ENCODE measurements at places on chromosomes 3 and 15.

GRCh38 chr3:17352620-17353019 is 389.8 kb downstream of the TBC1D5 start:
- DNase-seq: no peak

- DNase-seq: no peak
Measured at GRCh38 chr3:63934041-63934866, 22.1 kb upstream of the SCAANT1 start.

- DNase-seq: no peak
Measured at GRCh38 chr15:94070356-94071295, 160.7 kb upstream of the MCTP2 start.

DNA sequence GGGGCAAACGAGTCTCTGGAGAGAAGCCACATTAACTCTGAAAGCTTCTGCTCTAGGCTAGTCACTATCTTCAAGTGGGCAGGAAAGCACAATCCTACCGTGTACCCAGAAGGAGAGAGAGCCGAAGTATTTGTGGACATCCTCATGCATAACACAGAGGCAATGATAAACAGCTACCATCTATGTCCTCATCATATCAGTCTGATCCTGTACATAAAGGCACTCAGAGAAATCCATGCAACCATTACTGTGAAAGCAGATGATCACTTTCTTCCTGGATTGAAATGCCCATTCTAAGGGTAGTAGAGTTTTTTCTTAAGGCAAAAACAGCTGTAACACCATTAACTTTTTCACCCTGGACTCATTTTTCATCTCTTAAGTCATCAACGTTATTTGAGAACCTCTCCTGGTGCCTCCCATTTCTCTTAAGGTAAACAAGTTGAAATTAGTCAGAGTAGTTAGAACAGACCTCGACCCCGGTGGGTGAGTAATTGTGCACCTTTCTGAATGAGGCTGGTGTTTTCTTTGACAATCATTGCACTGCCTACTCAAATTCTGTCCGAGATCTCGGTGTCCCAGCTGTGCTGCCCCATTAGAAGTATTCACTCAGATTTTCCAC is 327.4 kb downstream of the SHQ1 start:
- DNase-seq: no peak

- DNase-seq: no peak
Measured at GRCh38 chr3:23341147-23341838, 138.2 kb downstream of the UBE2E2 start.

DNA sequence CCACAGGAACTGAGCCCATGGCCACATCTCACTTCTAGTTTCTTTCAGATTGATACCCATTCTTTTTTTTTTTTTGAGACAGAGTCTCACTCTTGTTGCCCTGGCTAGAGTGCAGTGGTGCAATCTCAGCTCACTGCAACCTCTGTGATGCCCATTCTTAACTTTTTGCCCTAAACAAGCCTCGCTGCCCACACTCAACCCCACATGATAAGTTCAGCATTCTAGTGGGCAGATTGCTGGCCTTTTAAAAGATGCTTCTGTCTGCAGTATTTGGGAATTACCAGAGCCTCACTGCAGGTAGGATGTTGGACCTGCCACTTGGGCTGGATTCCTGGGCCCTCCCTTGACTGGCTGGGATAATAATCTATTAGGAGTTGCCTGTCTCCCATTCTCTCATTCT is 51.0 kb downstream of the TRANK1 start:
- no peak for DNase-seq

DNA sequence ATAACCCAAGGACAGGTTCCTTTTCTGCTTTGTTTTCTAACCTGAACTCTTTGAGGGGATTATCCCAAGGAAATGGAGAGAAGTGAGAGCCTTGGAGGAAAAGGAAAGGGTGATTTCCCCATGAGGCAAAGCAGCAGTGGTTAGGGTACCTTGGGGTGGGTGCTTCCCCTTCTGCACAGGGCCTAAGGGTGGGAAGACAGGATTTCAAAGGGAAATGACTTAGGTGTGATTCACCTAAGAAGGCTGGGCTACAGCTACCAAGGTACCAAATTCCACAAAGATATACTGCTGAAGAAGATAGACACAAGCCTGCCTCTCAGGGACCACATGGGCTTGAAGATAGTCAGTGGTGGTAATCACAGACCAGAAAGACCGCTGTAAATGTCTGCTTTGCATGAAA is 325.3 kb upstream of the DPH6 start:
- DNase-seq: no peak

DNA sequence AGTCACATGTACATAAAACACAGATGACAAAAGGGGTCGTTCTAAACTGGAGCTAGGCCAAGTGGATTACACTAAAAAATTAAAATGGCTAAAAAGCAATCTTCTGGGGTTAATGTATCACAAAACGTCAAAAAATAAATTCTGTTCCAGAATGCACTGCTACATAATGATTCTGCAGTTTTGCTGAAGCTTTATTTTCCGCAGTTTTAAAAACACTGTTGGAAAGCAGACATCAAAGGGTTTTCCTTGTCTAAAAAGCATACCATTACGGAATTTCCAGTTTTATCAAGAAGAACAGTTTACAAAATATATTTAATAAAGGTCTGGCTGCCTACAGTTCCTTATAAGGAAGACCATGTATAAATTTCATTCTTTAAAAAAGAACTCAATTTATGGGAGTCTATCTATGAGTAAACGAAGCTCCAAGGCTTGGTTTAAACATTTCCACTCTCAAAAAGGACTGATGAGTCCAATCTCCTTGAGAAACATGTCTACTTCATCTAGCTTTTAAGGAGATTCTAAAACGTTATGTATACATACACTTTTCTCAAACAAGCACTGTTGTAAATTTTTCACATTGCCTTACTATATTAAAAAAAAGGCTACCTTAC is 1.3 kb downstream of the DMXL2 start:
- no peak for DNase-seq

GRCh38 chr3:63961891-63962290 is 49.7 kb upstream of the SCAANT1 start:
- no peak for DNase-seq

DNA sequence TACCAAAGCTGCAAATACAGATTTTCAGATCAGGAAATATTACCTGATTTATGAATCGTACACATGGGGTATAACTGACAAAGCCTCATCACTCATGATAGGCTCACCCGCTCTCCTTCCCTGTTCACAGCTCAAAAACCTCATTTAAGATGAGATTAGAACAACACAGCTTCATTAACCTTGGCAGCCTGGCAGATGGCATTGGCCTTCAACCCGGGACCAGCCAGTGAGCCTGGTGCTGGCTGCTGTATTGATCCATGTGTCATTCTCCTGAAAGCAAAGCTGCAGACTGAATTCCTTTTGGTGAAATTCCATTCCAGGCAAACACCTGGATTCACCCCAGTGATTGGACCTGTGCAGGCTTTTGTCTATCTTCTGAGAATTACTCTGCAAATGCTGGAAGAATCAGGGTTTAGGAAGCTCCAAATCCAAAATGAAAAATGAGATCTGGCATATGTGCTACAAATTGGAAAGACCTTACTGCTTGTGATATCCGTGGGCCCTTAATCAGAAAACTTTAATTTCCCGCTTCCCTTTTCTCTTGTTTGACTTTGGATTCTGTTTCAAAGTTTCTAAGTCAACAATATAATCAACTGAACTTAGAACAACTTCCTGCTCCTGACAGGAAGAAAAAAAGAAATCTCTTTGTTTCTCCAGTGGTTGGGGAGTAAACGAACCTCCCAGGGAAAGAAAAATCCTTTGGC is 189.1 kb upstream of the KBTBD8 start:
- DNase-seq: no peak

DNA sequence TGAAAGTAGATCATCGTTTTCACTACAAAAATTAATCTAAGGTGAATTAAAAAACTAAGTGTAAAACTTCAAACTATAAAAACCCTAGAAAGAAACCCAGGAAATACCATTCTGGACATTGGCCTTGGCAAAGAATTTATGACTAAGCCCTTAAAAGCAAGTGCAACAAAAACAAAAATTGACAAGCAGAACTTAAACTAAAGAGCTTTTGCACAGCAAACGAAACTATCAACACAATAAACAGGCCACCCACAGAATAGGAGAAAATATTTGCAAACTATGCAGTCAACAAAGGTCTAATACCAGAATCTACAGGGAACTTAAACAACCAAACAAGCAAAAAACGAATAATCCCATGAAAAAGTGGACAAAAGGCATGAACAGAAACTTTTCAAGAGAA is 302.0 kb downstream of the CHST2 start:
- DNase-seq: no peak

All from stimulated activated CD4-positive, alpha-beta T cell treated with anti-CD3 and anti-CD28 coated beads, TNF-alpha, amount 100 ng/mL, for 4 hours (primary cell).